ENCODE measurements at places on chromosomes 4 and X.
A peak's percentile ranks its signal among the peaks of the same experiment; 100 is the strongest.

DNA sequence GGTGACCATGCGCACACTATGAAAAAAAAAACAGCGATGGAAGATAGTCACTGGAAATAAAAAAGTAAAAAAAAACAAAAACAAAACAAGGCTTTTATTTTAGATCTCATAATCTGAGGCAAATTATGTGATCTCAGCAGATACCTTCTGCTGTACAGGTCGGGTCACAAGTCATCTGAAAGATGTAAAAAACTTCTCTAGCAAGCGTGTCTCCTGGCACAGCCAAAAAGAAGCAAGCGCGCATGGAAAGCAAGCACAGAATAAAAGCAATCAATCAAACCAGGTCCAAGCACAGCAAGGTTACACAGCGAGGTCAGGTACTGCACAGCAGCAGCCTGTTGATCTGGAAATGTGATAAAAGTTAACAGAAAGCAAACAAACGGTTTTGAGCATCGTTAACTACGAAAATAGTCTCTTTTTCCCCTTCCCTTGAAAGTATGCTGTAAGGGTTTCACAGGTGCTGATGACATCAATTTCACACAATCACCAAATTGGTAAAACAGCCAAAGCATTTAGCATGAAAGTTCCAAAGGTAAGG is 79.3 kb upstream of the MTNR1A start:
- no peak for DNase-seq

DNA sequence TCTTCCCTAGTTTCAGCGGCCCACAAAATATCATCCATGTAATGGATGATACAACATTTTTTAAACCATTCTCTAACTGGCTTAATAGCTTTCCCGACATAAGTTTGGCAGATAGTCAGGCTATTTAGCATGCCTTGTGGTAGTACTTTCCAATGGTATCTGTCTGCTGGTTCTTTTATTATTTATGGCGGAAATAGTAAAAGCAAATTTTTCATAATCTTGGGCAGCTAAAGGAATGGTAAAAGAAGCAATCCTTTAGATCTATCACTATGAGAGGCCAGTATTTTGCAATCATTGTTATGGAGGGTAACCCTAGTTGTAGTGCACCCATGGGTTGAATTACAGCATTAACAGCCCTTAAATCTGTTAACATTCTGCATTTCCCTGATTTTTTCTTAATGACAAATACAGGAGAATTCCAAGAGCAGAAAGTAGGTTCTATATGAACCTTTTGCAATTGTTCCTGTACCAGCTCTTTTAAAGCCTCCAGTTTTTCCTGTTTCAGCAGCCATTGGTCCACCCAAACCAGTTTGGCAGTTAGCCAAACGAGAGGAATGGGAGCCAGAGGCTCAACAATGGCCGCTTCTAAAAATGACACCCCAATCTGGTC is 14.3 kb upstream of the HSD17B11 start:
- DNase-seq, result no peak

DNA sequence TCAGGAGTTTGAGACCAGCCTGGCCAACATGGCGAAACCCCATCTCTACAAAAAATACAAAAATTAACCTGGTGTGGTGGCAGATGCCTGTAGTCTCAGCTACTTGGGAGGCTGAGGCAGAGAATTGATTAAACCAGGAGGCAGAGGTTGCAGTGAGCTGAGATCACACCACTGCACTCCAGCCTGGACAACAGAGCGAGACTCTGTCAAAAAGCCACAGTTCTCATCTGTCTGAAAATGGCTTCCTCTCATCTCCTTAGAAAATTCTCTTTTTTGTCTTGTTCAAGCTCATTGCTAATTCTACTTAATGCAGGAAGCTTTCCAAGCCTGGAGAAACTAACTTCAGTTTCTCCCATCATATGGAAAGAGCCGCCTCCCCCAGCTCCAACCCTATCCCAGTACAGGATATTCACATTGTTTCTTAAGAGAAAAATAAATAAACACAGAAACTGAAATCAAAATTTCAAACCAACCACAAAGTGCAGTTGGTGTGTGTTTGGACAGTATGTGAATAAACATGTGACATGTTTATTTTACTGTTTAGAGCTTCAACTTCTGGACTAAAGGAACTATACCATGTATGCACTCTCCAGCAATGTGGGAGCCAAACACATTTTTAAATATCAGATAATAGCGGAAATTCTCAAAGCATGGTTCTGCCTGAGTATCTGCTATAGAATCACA is 55.0 kb upstream of the GAB1 start:
- DNase-seq, result no peak

- no peak for DNase-seq
Observed at GRCh38 chrX:133685822-133686221, 270.5 kb upstream of the GPC4 start.

DNA sequence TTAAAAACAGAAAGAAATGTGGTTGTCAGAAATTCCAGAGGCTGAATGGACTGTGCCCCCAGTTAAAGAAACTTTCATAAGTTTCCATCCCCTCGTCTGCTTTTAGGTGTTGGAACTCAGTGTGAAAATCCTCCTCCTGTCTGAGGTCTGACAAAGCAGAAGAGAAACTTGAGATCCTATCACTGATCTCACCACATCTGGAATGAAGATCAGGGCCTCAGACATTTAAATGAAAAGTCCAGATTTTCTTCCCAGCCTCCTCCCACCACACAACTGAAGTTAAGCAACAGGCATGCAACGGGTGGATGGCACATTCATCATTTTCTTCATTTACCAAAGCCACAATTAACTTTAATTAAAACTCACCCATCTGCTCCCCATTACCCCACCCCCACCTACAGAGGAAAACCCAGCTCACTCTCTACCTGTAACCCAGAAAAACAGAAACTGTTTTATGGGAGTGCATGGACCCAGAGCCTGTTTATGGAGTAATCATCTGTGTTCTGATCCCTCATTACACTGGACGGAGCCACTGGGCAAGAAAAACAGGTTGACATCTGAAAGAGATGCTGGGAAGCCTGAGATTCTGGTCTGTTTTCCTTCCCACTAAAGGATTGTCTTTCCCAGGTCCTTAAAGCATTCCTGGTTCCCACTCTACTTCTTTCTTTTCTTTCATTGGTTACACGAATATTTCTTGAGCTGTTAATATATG is 58.1 kb upstream of the HOPX start:
- no peak for DNase-seq

DNA sequence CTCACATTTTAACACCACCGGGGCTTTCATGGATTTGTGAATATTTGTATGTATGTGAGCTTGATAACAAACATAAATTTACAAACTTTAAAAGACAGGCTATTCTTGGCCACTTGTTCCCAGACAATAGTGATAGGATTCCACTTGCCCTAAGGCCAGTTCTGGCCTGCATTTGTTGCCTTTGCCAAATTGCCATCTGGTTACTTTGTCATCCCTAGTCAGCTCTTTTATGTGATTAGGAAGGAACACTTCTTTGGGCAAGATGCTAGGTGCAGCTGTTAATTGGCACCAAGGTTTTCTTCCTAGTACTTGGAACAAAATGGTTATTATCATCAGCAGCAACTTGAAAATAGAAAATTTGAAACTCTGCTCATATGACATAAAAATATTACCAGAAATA is 63.3 kb downstream of the CCSER1 start:
- no peak for DNase-seq

DNA sequence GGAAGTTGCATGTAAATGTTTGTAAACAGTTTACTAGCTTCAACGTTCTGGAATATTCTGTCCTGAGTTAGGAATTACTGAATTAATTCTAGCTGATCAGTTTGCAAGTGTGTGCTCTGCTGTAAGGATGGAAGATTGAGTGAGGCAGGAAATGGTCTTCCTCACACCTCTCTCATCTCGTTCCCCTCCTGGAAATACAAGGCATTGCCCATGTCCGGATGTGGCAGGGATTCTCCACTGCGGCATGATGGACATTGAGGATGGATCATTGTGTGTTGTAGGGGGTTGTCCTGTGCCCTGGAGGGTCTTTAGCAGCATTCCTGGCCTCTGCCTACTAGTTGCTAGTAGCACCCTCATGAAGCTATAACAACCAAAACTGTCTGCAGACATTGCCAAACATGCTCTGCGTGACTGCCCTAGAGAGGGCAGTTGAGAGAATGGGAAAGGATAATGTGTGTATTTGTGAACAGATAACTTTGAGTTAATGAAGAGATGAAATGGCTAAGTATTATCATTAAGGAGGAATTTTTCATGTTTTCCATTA is 12.6 kb downstream of the CA5B start:
- DNase-seq, result no peak

GRCh38 chr4:146834263-146835034 is 111.2 kb downstream of the TTC29 start:
- no peak for DNase-seq

- DNase-seq, result no peak
Observed at GRCh38 chrX:72526534-72527508, 45.8 kb downstream of the HDAC8 start.

DNA sequence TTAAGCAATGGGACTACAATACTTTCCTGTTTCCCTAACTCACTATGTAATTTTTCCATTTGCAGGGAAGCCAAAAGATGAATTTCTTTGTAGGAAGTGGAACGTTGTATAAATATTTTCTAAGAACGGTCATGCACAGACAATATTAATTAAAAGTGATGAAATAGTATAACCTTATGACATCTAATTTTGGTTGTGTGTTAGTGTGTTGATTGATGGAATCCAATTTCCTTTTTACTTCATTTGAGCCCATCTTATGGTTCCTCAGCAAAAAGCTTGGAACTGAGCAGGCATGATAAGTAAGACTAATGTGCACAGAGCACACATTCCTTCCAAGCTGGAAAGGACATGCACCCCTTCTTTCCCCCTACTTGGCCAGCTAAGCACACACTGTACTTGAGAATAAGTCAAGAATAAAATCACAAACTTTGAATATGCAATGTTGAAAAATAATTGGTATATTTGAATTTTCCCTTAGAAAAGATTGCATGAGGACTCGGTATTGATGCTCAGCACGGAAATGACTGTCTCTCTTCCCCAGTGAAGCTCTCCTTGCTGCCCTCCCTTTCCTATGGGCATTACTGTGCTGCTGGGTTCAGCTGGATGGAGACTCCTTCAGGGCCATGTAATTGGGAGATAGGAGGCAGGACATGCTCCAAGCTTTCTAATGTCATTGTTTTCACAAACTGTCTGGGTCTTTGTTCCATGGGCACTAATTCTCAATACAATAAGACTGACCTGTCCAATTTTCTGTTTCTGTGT is 19.2 kb upstream of the PDLIM3 start:
- no peak for DNase-seq

- no peak for DNase-seq
Observed at GRCh38 chrX:68433155-68433980, at the start of gene OPHN1. OPHN1 (minus strand) TSS chrX:68433495; CDS start chrX:68433020, 475 bp downstream.

- DNase-seq, result no peak
Observed at GRCh38 chr4:100461807-100462605, 55.8 kb downstream of the EMCN start.

- no peak for DNase-seq
Observed at GRCh38 chrX:65451663-65452062, 82.9 kb downstream of the LAS1L start.

- no peak for DNase-seq
Observed at GRCh38 chrX:150408007-150408406, 44.9 kb downstream of the MAMLD1 start.

- no peak for DNase-seq
Observed at GRCh38 chr4:52912608-52913007, 50.5 kb downstream of the RASL11B start.

DNA sequence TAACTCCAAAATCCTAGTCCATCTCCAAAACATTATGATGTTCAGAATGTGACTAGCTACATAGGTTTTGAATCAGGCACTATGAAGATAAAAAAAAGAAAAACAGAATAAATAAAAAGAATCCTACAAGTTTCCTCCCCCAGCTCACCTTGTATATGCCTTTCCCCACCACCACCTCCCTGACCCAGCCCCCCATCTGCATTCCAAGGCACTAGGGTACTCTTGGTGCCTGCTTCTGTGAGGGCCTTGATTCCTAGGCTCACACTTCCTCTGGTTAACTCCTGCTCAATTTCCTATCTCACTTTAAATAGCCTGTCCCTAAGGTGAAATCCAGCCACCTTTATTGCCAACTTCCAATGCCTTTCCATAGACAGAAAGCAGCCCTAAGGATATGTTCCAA is 178.7 kb upstream of the ATOH1 start:
- no peak for DNase-seq

GRCh38 chrX:10743476-10743875 is 123.1 kb upstream of the MID1 start:
- no peak for DNase-seq

GRCh38 chr4:76969941-76970529 is 20.5 kb downstream of the SEPTIN11 start:
- DNase-seq, result no peak

GRCh38 chrX:110732266-110732665 is 63.4 kb downstream of the CHRDL1 start:
- no peak for DNase-seq

- no peak for DNase-seq
Observed at GRCh38 chr4:74038086-74038424, 434 bp downstream of the CXCL3 start.

GRCh38 chr4:152304220-152304619 is 231.7 kb downstream of the FBXW7 start:
- DNase-seq, result no peak

- no peak for DNase-seq
Observed at GRCh38 chrX:1909419-1910206, 294.8 kb downstream of the ASMT start.

DNA sequence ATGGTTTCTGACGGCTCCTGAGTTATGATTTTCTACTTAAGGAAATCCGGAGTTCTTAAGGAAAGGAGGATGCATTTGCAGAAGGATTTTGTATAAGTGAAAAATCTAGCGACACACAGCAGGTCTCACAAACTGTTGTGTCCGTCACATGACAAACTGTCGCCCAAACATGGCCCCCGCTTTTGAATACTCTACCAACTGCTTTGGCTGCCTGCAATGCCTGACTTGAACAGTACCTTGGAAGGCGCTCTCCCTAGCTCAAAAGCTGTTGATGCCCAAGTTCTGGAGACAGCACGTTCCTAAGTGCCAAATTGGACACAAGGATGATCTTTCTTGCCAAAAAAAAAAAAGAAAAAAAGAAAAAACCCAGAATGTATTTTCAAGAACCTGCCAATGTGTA is 103.2 kb downstream of the ENPP6 start:
- DNase-seq, result no peak

- DNase-seq, result peak; percentile 30
Observed at GRCh38 chr4:153114771-153115321, 89.4 kb upstream of the TRIM2 start.
